ENCODE measurements at places on chromosomes 2 and 18. TPM values are rescaled to one million over a fixed set of nuclear protein-coding genes. Genes with fewer than 3 reads are reported as not detected.
A peak's percentile ranks its signal among the peaks of the same experiment; 100 is the strongest.

DNA sequence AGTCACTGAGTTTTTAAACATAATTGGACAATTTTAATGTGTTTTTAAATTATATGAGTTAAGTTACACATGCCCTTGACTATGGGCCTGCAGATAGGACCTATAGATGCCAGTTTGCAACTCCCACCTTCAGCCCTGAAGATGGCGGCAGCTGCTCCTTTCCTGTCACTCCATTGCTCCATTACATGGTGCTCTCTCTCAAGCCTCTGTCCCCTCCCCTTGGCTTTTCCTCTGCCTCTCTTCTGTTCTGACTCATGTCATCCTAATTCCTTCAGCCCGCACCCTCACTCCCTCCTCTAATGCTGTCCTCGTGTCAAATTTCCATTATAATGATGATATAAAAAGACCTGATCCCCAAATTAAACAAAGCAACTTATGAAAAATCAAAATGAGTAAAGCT is 133.7 kb upstream of the HNRNPA3 start:
- DNase-seq, result no peak

DNA sequence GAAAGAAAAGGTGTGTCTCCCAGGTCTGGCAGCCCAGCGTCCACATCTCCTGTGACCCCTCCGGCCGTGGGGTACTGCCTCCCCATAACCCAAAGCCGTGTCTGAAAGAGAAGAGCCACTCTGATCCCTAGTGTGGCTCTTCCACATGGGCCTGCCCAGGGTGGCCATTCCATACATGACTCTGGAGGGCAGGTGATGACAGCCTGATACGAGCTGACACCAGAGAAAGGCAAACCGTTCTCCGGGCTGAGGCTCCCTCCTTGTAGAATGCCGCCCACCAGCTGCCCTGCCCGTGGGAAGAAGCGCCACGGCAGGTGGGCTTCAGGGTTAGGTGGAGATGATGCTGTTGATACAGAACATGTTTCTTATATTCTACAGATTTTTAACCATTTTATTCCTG is 451.6 kb upstream of the SALL3 start:
- no peak for DNase-seq

GRCh38 chr2:135783439-135783838 is 41.8 kb downstream of the UBXN4 start:
- no peak for DNase-seq

SNED1 gene
- polyA plus RNA-seq, result 10.1 TPM

KIF5C gene
- 0.17 TPM for polyA plus RNA-seq

GRCh38 chr2:226310146-226310545 is 489.5 kb downstream of the IRS1 start:
- peak; percentile 51 for DNase-seq

GRCh38 chr2:65788556-65788955 is 356.2 kb upstream of the SPRED2 start:
- DNase-seq, result no peak

DNA sequence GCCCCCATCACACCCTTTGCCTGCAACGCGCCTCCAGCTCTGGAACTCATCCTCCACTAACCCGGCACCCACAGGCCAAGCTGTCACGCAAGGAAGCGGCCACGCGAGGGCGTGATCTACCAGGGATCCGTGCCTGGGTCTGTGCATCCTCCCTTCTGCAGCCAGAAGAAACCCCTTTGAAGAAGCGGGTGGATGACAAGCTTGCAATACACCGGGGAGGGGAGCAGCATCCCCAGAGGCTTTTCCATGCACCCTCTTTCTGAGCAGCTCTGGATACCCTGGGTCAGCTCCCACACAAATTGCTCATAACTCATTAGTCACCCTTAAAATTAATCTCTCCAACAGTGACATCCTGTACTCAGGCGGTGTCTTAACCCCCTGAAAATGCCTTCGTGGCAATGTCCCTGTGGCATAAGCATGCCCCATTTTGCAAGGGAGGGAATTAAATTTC is 47.6 kb downstream of the PDCL3 start:
- peak; percentile 38 for DNase-seq

DNA sequence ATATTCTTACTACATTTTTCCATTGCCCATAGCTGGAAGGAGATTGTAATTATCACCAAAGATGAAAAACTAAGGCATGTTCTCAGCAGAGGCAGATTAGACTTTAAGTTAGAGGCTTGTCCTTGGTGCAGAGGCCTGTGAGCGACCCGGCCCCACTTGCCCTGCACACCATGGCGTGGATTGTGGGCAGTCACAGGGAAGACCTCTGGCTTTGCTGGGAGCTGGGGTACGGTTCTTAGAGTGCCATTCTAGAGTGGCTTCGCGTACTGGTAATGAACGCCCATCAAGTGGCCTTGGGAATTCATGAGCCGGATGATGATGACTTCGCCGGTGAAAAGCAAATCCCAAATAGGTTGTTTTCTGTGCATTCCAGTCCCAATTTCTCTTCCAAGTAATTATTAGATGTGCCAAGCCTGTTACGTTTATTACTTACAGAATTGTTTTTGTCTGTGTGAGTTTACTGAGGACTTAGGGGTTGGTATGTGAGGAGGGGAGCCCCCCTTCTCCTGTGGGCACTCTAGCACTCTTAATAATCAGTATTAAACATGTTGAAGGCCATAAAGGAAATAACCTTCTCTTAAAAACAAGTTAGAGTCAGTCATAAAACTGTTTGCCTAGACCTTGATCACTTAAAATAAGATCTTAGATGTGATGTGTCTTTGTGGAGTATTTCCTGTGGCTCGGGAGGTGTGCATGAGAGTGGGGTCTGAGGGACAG is 90.6 kb downstream of the LDLRAD4 start:
- no peak for DNase-seq

DNA sequence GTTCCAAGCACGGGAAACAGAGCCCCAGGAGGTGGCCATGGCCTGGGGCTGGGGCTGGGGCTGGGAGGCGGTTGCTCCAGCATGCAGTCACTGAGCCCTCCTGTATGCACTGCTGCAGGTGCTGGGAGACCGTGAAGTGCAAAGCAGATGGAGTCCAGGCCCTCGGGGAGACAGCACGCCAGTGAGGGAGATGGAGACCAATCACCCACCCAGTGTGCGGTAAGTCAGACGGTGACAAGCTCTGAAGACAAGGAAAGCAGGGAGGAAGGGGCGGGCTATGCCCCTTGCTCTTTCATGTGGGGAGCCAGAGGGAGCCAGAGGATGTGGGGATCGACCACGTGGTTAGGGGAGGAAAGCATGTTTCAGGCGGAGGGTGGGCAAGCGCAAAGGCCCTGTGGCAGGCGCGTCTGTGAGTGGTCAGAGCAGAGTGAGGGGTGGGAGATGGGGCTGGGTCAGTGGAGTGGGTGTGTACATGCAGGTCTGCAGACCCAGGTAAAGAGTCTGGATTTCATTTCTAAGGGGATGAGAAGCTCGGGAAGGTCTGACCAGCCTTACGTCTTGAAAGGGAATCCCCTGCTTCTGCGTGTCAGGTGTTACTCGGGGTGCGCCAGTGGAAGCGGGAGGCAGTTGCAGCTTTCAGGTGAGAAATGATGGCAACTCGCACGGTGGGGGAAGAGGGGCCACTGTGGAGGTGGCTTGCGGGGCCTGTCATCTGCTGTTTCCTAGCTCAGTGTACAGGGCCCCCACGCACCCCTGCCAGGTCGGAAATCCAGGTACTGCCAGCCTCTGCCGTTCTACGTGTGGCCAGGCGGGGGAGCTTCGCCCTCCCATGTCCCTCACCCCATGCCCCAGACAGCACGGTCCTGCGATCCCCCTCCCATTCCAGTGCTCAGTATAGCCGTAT is 19.4 kb downstream of the RRM2 start:
- DNase-seq, result no peak

DNA sequence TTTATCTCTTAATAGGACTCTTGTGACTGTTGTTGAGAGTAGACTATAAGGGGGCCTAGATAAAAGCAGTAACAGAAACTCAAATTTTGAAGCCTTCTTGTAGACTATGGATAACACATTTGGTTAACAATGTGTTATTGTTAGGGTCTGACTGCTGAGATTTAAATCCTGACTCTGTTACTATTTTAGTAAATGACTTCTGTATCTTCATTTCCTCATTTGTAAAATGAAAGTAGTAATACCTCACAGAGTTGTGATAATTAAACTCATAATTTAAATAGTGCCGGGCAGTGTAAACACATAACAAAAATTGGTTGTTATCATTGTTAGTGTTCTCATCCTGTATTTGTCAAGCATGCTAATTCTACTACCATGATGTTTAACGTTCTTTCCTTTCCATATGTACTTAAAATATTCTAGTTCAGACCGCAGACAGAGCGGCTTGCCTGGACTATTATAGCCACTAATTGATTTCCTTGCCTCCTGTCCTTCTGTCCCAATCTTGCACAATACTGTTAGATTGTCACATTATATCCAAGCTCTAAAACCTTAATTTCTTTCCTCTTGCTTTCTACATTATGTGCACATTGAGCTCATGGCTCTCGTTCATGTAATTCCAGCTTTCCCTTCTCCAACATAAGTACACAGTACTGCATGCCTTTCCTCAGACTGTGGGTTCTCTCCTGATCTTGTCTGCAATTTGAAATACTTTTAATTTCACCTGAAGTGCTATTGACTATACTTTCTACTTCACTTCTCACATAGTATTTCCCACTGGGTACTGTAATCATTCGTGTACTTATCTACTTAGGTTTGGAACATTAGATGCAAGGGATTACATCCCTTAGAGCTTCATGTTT is 48.4 kb downstream of the RBBP8 start:
- no peak for DNase-seq

DNA sequence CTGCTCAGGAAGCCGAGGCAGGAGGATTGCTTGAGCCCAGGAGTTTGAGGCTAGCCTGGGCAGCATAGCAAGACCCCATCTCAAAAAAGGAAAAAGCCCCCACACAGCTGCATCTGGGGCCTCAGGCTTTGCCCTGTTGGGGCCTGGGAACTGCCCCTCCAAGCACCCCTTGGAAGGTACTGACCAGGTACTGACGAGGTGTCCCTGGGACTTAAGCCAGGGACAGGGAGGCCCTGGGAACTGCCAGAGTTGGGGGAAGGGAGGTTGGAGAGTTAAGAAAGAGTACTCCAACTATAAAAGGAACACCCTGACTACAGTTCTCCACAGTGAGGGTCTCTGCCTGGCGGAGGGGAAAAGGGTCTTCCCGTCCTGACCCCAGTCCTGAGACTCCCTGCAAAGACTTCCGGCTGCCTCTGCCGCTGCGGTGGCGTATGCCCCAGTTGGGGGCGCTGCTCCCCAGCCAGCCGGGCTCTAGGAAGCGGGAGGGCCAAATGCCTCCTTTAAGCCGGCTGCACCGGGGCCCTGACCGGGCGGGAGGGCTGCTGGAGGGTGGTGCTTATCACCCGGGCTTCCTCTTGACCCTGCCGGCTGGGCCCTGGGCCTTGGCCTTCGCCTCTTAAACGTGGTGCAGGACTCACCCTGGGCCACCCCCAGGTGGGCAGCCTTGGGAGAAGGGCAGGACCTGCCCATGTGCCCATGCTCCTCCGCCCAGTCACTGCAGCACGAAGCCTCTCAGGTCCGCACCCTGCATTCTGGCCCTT is 12.8 kb downstream of the SLC30A3 start:
- DNase-seq, result peak; percentile 47

- DNase-seq, result no peak
These were observed 283 bp upstream of the RBBP8 start for GRCh38 chr18:22932885-22933205.

DNA sequence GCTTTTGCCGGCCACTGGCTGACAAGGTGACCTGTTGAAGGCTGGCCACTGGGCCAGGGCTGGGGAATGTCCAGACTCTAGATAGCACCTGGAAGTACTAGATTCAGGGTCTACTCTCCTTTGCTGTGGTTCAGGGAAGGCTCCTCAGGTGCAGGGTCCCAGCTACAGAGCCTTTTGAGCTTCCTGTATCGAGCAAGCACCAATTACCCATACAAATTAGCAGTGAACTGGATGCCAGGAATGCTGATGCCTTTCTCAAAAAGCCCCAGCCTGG is 213.4 kb downstream of the CYP26B1 start:
- no peak for DNase-seq

ASXL3 gene
- 0.06 TPM for polyA plus RNA-seq

DNA sequence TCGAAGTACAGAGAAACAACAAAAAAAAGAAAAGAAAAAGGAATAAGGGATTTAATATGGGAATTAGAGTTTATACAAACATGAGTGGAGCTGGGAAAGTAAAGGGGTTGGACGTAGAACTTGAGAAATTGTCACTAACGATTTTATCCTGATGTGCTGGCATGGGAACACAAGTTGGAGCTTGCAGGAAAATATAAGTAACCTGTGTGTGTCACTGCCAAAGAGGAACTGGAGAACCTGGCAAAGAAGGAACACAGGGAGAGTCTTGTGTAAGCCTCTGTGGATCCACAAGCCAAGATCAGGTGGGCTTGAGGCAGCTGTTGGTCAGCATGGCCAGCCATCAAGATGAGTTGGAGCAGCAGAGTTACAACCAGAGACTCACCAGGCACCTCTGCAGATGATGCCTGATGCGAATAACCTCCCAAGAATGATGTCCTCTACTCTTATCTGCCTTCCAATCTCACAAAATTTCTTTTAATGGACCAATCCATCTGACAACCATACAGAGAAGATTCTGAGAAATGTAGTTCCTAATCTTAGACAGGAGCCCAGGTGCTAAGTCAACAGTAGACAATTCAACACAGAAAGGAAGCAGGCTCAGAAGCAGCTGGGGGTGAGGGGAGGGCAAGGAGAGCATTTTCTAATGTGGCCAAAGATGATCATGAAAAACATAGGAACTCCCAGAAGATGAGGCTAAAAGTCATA is 77.0 kb upstream of the SPOPL start:
- no peak for DNase-seq

- no peak for DNase-seq
These were observed 1.3 kb upstream of the SCYGR3 start for GRCh38 chr2:227615906-227616305.

ANKAR gene
- 2.1 TPM for polyA plus RNA-seq

DNA sequence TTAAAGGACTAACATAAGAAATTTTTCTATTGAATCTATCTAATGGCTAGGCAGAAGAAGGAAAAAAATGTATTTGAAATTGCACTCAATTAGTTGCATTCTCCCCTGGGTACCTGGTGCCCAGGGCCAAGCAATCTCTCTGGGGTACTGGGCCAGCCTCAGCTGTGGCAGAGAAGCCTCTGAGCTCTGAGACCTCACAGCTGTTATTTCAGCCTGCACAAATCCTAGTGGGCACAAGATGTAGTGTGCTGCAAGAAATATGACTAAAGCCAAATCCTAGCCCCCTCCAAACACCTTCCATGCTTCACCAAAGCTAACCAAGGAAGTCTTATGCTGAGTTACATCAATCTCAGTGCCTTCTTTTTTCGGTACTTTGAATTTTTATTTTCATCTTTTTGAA is 478.4 kb downstream of the STK39 start:
- no peak for DNase-seq

CYP27C1 gene
- 0.07 TPM for polyA plus RNA-seq

CAVIN2 gene
- polyA plus RNA-seq, result 25.1 TPM

DNA sequence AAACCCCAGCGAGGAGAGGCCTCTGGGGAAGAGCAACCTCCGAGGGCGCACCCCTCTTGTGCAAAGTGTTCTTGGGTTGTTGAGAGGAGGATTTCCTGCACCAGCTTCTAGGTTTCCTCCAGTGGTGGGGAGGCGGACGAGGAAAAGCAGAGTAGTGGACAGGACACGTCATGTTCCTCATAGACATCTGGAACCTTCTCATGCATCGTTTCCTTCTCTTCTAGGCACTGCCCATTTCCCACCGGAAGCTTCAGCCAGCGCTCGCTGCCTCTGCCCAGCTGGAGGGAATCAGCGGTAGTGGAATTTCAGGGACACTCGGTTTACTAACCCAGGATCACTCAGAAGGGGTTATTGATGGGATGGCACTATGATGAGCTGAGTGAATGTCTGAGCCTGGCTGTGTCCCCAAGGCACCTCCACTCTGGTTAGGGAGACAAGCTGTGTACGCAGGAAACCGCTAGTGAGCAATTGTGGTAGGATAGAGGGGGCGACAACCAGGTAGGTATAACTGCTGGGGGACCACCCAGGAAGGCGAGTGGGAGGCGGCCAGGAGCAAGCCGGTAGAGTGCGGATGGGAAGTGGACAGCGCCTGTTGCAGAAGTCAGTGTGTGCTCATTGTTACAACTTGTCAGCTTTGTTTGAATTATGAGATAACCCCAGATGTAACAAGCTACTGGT is 960 bp upstream of the APOB start:
- DNase-seq, result no peak
